ENCODE measurements at places on chromosomes 3 and 15.

DNA sequence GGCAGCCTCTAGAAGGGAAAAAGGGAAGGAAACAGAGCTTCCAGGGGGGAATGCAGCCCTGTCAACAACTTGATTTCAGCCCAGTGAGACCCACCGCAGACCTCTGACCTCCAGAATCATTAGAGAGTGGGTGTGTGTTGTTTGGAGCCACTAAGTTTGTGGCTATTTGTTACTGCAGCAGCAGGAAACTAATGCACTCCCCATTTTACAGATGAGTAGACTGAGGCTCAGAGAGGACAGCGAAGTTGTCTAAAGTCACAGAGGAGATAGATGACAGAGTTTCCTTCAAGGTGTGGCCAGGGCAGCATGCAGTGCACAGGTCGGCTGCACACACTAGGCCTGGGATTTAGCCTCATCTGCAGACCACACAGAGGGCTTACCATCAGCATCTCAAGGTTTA, 81.8 kb upstream of the ALDH1L1 start:
- DNase-seq, result no peak

- no peak for DNase-seq
Measured at GRCh38 chr3:123373474-123373987, 75.4 kb downstream of the ADCY5 start.

DNA sequence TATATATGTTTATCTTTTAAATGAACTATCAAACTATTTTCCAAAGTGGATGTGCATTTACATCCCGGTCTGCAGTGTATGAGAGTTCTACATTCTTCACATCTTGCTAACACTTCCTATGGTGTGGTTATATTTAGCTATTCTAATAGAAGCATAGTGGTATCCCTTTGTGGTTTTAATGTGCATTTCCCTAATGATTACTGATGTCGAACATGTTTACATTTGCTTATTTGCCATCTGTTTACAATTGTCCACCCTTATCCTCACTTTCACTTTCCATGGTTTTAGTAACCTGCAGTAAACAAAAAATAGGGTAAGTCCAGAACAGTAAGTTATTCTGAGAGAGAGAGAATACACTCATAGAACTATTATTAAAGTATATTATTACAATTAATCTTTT, 360.5 kb upstream of the NAALADL2 start:
- DNase-seq, result no peak

- DNase-seq, result no peak
Measured at GRCh38 chr15:53670701-53671100, 88.8 kb downstream of the WDR72 start.

GRCh38 chr15:31468911-31469785, 142.5 kb downstream of the KLF13 start:
- DNase-seq, result no peak

- DNase-seq, result no peak
Measured at GRCh38 chr3:134879990-134880389, 84.9 kb downstream of the EPHB1 start.

DNA sequence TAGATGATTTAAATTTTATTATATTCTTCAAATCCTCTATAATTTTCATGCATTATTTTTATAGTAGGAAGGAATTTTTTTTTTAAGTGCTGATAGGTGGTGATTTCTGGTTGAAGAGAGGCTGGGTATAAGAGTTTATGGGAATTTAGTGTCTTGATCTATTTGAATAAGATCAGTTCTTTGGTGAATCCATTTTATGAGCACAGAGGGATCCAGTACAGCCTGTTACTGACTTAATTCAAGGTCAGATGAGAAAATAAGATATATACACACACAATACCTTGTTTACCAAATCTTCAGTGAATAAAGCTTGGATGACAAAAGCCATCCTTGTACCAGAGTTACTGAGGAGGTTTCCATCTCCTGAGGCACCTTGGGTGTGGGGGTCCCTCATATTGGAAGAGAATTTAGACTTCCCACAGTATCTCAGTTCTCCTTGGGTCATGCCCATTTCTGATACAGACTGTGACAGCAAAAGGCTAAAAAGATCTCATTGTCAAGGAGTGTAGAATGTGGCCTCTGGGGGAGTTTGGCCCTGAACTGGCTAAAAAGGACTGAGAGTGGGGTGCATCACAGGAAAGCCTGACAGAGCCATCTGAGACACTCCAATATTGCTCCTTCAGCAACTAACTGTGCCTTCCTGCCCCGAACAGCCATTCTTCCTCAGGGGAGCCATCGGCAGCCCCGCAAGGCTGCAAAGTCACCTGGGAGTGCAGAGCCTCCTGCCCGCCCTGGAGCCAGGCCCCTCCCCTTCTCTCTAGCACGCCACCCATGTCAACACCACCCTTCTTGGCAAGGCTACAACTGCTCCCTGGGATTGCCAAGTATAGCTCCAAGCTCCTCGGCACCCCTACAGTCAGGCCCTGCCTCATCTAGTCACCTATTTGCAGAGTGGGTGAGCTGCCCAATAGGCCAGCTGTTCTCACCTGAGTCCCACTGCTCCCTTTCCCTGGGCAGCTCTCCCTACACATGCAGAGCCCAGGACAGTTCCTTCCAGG, 43.1 kb upstream of the HACD2 start:
- no peak for DNase-seq

GRCh38 chr3:169755488-169755887, 9.4 kb downstream of the TERC start:
- no peak for DNase-seq

GRCh38 chr3:31124373-31124772, 229.9 kb upstream of the GADL1 start:
- DNase-seq, result no peak

- DNase-seq, result no peak
Measured at GRCh38 chr15:32794973-32795372, 77.2 kb downstream of the GREM1 start.

GRCh38 chr3:60160822-60161748, 1090.2 kb downstream of the FHIT start:
- no peak for DNase-seq

- DNase-seq, result no peak
Measured at GRCh38 chr3:112781599-112781998, 65.1 kb downstream of the CD200R1L start.

GRCh38 chr3:183266454-183266853, 13.4 kb downstream of the B3GNT5 start:
- DNase-seq, result no peak

- no peak for DNase-seq
Measured at GRCh38 chr3:50271314-50271936, 2.5 kb downstream of the SEMA3B start.

DNA sequence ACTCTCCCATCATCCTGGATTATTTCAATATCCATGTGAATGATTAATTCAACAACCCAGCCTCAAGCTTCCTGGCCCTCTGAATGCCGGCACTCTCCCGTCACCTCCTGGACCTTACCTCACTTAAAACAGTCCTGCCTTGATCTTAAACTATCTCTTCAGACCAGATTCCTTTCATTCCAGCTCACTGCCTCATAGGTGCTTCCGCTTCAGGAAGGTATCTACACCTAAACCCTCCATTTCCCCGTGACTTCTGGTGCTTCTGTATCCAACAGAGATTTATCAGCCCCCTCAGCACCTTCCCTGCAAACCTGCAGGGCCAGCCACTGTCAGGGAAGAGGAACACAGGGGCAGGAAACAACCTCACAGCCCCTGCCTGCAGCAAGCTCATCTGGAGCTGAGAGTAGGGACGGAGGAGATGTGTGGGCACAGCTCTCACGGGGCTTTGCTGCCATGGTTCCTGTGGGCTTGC, 98.9 kb upstream of the TJP1 start:
- DNase-seq, result no peak

- DNase-seq, result no peak
Measured at GRCh38 chr3:58383476-58383875, 50.2 kb downstream of the PDHB start.

- peak; percentile 9 for DNase-seq
Measured at GRCh38 chr15:80060356-80061006, 1.0 kb downstream of the ZFAND6 start.

DNA sequence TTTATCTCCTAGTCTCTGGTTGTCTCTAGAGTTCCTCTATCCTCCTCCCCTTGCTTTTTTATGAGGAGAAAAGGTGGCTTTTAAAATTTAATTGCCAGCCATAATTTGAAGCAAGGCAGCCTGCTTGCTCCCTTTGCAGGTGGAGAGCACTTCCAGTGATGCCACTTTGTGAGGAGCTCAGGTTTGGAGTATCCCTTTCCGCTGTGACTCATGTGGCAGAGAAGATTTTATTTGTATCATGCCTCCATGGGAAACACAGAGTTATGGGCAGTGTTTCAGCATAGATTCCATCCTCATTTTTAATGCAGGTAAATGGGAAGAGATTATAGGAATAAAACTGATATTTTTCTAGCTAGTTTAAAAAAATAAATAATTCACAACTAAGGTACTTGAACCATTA, 7.0 kb downstream of the PPM1L start:
- no peak for DNase-seq

DNA sequence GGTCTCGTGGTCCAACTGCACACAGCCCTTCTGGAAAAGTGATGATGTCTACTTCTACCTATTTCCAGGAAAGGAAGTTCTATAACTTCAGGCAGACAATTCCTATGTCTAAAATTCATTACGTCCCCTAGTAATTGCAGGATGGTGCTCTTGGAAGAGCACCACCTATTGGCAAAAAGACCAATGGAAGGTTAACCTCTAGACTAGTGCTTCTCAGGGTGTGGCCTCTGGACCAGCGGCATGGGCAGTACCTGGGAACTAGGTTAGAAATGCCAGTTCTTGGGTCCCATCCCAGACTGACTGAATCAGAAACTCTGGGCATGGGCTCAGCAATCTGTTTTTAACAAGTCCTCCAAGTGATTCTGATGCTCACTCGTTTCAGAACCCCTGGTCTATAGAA, 258.3 kb upstream of the ICE2 start:
- no peak for DNase-seq

All from stimulated activated naive B cell treated with anti-CD40 and anti-IgM and Interleukin-4, amounts not matched to agents 10 μg/mL and 1 μg/mL and 100 μg/mL, for 72 hours (primary cell).